ENCODE measurements at places on chromosomes 3 and 15.

GRCh38 chr15:73298522-73299245 lies 70.1 kb downstream of the HCN4 start:
- no peak for DNase-seq

DNA sequence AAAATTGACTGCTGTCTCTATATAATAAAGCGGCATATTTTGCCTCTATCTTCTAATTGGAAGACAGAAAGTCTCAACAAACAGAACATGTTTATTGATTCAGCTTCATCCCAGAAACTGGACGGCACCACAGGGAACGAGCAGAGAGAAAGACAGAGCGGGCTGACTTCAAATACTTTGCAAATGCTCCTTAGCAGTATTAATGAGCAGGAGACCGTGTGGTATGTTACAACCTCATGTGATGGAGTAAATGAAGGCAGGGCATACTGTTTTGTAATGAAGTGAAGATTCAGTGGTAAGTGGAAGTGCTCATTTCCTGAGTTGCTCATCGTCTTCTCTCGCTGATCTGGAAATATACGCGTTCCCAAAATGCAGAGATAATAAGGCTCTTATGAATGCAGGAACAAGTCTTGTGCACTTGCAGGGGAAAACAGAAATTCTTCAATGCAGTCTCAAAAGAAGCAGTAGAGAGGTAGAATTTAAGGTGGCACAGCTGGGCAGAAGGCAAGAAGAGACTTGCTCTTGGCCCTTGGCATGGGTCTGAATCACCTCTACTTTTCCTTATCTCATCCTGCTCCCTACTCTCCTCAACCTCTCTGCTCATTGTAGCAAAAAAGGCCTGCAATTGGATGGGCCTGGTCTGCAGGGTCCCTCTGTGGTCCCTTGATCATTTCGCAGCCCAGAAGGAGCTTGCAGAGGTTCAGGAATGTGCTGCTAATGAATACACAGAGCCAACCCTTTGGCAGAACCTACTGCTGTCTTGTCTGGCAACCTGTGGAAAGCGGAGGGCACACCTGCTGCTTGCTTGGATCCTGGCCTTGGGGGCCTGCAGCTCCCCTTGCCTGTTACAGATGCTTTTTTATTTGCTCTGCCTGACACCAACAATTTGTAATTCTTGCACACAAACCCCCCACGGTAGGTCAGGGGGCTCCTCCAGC lies 604.9 kb upstream of the CFAP20DC start:
- DNase-seq = no peak

GRCh38 chr3:16329036-16329825 lies 64.2 kb downstream of the OXNAD1 start:
- DNase-seq = no peak

DNA sequence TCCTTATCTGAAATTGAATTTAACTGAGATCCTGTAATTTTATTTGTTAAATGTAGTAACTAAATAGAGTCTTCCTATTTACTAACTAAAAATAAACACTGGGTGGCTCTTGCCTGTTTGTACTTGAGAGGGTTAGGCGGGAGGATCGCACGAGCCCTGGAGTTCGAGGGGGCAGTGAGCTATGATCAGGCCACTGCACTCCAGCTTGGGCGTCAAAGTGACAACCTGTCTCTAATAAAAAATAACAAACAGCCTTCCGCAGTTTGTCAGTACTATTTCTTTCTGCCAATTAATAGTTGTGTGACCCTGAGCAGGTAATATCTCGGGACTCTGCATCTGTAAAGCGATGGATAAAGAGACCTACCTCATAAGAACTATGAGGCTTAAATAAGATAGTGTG lies 768 bp upstream of the PDE12 start:
- DNase-seq = no peak

DNA sequence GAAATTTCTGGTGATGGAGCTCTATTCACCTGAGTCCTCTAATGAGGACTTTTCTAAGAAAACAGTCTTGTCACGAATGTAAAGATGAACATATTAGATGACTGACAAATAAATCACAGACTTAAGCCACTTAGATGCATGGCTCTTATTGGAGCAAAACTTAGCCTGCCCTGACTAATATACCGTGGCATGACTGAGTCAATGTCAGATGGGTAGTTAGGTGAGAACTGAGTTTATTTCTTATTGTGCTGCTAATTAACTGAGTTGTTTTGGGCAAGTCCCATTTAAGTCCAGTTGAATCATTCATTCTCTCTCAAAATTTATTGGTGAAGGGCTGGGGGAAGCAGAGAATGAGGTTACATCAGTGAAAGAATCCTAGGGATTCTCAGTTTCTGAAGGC lies 459.8 kb downstream of the MCTP2 start:
- DNase-seq = no peak

DNA sequence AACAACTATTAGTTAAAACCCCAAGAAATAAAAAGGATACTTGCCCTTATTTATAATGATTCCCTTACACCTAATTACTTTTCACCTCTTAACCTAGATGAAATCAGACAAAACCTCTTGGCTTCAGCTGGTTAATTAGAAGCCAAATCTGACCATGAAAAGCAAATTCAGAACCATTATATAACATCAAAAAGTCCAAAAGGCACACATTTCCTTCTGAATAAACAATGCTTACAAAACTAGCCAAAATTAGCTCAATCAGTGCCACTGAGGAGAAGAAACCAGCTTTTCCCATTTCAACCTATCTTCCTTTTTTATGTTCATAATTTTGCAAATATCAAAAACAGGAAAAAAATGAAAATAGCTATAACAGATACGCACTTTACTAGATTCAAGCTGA lies 3.2 kb downstream of the EHHADH start:
- no peak for DNase-seq

DNA sequence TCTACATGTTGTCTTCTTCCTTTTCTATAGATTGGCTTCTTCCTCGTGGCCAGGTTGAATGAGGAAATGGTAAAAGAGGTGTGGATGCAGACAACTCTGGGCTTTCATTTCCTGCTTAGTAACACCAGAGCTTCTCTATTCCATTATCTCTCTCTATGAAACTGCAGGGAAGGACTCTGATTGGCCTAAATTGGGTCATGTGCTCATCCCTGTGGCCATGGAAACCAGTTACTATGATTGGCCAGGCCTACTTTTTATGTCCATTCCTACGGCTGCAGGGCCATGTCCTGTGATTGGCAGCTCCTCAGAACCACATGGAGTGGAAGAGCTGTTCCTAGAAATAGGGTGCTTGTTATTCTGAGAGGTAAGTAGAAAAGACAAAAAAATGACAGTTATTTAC lies 486.9 kb upstream of the ADAMTS9 start:
- no peak for DNase-seq

- no peak for DNase-seq
Observed at GRCh38 chr15:66027268-66027805, 158.0 kb downstream of the RAB11A start.

DNA sequence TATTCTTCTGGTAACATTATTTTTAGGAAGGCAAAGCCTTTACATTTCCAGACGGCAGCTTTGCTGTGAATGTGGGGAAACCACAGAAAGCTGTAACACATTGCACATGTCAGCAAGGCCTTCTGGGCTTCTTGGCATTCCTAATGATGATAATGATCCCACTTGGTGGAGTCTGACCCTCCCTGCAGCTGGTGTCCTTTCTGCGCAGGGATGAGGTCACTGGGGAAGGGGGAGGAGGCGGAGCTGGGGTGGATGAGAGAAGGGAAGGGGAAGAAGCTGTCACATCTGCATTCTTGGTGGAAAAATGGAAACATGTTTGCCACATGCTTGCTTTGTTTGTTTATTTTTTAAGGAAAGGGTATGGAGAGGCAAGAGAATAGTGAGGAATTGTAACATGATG lies 68.6 kb downstream of the FILIP1L start:
- DNase-seq = no peak

- DNase-seq = no peak
Observed at GRCh38 chr3:149501524-149501923, 27.0 kb downstream of the TM4SF4 start.

GRCh38 chr3:114899186-114899931 lies 247.7 kb downstream of the ZBTB20 start:
- DNase-seq = no peak

DNA sequence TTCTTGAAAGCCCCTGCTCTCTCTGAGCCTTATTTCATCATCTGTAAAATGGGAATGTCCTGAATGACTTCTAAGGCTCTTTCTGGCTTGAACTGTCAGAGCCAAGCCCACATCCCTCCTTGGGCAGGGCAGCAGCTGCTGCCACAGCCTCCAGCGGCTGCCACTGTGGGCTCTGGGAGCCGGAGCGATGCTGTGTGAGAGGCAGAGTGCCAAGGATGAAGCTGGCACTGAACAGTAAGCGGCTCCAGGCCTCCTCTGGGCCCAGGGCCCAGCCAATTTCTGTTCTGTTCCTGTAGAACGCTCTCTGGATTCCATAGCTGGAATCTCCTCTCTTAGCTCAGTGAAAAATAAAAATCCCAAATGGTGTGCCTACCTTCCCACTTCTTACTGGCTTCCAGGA lies 4.4 kb downstream of the CPLX3 start:
- peak; percentile 68 for DNase-seq

- DNase-seq = no peak
Observed at GRCh38 chr3:136840252-136840651, 21.3 kb downstream of the SLC35G2 start.

DNA sequence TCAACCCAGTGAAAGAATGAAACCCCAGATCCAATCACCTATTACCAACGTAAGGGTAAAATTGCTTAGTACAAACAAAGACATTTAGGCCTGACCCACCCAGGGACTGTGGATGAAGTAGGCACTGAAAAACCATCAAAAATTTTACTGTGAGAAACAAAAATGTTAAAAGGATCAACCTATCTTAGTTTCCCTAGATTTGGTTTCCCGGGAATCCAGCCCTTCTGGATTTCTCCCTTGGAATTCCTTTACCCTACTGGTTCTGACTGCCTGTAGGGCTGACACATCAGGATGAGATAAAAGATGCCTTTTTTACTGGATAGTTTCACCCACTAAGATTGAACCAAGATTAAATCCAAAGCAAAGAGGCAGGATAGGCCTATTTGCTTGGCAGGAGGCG lies 102.7 kb downstream of the SCAPER start:
- no peak for DNase-seq

DNA sequence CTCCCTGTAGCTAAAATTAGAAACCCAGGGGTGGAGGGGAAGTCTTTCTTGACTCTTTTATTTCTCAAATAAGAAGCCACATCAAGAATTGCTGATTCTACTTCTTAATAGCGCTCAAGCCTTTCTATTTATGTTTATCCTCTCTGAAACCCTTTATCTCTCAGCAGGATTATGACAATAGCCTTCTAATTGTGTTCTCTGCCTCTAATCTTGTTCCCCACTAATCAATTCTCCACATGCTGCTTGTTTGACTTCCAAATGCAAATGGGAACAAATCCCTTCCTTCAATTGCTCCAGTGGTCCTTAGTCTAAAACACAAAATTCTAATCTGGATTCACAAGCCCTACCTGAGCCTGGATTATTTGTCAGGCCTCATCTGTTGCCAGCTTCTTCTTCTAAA lies 43.7 kb upstream of the CFAP20DC start:
- no peak for DNase-seq

DNA sequence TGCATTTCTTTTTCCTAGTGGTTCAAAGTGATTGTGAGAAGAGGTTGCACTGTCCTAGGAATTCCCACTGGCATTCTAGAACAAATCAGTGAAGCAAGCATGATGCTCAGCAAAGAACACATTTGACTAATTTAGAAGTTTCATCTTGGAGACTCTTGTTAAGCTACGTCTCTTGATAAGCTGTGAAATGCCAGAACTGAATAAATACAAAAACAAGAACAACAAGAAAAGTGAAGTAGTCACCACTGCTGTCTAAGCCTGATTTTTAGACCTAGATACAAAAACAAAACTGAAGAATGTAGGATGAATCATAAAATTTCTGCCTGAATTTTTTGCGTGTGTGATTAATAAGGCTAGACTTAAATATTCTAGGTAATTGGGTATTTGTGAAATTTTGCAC lies 1162.4 kb downstream of the TUSC7 start:
- no peak for DNase-seq

GRCh38 chr3:69389520-69390248 lies 3.8 kb upstream of the FRMD4B start:
- DNase-seq = no peak

DNA sequence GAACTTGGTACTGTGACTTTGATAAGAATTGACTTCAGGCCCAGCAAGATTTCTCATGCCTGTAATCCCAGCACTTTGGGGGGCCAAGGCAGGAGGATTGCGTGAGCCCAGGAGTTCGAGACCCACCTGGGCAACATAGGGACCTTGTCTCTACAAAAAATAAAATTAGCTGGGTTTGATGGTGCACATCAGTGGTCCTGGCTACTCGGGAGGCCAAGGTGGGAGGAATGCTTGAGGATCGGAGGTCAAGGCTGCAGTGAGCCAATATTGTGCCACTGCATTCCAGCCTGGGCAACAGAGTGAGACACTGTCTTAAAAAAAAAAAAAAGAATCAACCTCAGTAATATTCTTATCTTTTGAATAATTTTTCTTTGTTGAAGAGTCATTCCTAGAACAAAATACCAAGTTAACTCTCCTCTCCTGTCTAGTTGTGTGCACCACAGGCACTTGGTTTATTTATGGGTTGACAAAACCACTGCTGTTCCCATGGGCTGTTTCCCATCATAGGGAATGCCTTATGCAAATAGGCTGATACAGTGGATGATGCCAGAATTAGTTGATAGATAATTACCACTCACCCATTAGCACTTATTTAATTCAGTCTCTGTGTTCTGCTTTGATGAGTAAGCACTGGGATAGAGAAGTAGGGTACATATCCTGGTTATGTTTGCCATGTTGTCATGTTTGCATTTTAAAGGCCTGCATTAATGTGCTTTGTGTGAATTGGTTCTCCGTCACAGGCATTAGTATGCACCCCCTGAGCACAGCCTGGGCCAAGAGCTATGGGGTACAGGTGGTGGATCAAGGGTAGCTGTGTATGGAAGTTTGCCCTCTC lies 32.9 kb downstream of the TRAK1 start:
- no peak for DNase-seq

GRCh38 chr3:52068730-52069129 lies 12.4 kb upstream of the DUSP7 start:
- DNase-seq = no peak

- DNase-seq = no peak
Observed at GRCh38 chr3:195180490-195181112, 90.4 kb downstream of the XXYLT1 start.

DNA sequence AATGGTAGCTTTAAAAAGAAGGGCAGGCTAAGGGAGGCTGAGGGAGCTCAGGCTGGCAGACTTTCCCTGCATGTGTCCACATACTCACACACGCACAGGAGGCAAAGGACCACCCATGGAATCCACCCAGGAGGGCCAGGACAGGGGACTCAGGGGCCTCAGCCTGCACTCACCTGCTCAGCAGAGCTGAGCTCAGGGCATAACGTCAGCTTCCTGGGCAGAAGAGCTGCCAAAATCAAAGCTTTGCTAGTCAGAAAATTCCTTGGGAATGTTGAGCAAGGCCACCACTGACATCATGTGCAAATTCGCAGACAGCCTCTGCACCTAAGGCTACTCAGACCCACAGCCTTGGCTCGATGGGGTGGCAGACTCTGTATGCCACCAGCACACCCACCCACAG lies 16.4 kb upstream of the ALAS1 start:
- DNase-seq = no peak

DNA sequence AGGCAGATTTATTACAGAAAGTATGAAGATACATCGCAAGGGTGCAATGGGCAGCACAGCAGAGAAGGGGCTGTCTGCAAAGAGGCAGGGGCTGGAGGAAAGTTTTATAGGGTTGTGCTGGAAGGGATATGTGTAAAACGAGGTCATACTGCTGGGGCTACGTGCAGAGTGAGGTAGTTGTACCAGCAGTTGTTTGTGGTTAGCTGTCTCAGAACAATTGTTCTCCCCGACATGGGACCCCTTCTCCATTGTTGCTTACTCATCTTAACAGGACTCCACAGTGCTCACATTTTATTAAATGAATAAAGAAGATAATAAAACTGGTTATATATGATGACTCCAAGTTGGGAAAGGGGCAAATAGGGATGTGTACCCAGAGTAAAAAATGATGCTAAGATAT lies 49.4 kb downstream of the GTPBP8 start:
- DNase-seq = no peak

Data from putamen (tissue), 1 donor.